ENCODE measurements at places on chromosomes 13 and 19. TPM values are rescaled to one million over a fixed set of nuclear protein-coding genes. Genes with fewer than 3 reads are reported as not detected.

Gene SLC17A7
- total RNA-seq: 15.4 TPM

Gene FAM32A
- 74.4 TPM for total RNA-seq

- no peaks in the 10 kb centered on the region for H3K27me3 ChIP-seq
- H3K4me3 ChIP-seq: no peak overlapping the region
- no peak for DNase-seq
Measured at GRCh38 chr19:45354241-45354842, 13.8 kb downstream of the KLC3 start.

Gene CILP2
- total RNA-seq: not detected

DNA sequence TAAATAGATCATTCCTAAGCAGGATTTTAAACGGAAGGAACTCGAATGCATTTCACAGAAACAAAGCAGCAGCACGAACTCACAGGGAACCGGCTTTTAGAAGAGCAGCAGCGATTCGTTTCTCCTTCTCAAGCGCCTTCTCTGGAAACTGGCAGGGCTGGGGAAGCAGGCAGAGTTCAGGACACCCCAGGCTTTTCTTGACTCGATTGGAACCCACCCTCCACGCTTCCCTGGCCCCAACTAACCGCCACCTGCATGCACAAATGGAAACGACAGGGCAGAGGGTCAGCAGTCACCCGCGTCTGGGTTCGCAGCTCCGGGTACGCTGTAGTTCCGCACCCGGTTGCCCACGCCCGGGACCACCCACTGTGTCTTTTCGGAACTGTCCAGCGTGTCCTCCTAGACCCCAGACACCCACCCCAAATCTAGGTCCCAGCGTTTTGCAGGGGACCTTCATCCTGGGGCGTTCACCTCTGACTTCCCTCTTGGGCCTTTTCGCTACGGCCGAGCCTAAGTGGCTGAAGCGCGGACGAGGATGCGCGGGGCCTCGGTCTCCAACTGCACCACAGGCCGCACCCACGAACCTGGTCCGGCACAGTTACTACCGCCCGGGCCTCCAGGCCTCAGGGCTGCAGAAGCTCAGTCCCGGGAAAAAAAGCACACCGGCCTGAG is 500 bp downstream of the ZFP30 start:
- peaks cover 8% of the 10 kb centered on the region for H3K36me3 ChIP-seq
- H3K4me1 ChIP-seq: peaks cover 14% of the 10 kb centered on the region
- H3K4me3 ChIP-seq: peak overlapping the region; percentile 85
- H3K27ac ChIP-seq: peak overlapping the region; percentile 77
- H3K27me3 ChIP-seq: no peaks in the 10 kb centered on the region

Gene PHF11
- 57.4 TPM for total RNA-seq

Gene TMEM59L
- not detected for total RNA-seq

- no peak overlapping the region for H3K27ac ChIP-seq
- H3K27me3 ChIP-seq: no peaks in the 10 kb centered on the region
- no peak overlapping the region for H3K4me3 ChIP-seq
- no peak for DNase-seq
- no peaks in the 10 kb centered on the region for H3K4me1 ChIP-seq
- H3K36me3 ChIP-seq: peaks cover 49% of the 10 kb centered on the region
Measured at GRCh38 chr13:77062097-77062496, 35.1 kb upstream of the FBXL3 start.

Gene TMEM255B
- total RNA-seq: 4.7 TPM

- H3K4me1 ChIP-seq: peaks cover 9% of the 10 kb centered on the region
- no peak for DNase-seq
- H3K4me3 ChIP-seq: no peak overlapping the region
- peak overlapping the region; percentile 40 for H3K27ac ChIP-seq
Measured at GRCh38 chr13:40537146-40537895, 129.1 kb downstream of the FOXO1 start.

DNA sequence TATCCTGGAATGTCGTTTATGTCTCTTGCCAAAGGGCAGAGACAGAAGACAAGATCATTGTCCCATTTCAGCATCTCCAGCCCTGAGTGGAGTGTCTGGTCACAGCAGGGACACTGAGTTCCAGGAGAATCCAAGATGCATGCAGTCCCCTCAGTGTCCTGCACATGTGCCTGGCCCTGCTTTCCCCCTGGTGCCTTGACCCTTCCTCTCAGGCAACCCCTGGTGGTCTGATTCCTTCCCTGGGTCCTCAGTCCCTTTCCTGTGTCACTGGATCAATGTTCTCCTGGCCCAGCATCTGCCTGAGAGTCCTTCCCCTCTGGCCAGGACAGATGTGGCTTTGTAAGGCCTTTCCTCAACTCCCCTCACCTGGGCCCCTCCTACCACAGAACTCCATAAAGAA is 9.0 kb downstream of the CEACAM21 start:
- no peaks in the 10 kb centered on the region for H3K36me3 ChIP-seq
- no peak overlapping the region for H3K4me3 ChIP-seq
- no peaks in the 10 kb centered on the region for H3K4me1 ChIP-seq
- no peaks in the 10 kb centered on the region for H3K27me3 ChIP-seq
- no peak overlapping the region for H3K27ac ChIP-seq

DNA sequence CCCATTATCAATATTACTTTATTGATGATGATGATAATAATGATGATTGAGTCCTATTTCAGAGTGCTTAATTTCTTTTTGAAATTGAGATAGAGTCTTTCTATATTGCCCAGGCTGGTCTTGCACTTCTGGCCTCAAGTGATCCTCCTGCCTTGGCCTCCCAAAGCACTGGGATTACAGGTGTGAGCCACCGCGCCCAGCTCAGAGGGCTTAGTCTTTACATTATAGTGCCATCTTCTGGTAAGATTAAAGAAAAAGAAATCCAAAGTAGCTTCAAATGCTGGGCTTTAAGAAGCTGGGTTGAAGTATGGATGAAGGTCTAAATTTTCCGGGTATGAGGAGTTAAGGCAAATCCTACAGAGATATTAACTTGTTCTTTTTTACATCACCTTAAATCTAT is 3.4 kb upstream of the ZNF333 start:
- no peak overlapping the region for H3K27ac ChIP-seq
- no peaks in the 10 kb centered on the region for H3K27me3 ChIP-seq
- no peaks in the 10 kb centered on the region for H3K4me1 ChIP-seq
- no peaks in the 10 kb centered on the region for H3K36me3 ChIP-seq
- DNase-seq: no peak

DNA sequence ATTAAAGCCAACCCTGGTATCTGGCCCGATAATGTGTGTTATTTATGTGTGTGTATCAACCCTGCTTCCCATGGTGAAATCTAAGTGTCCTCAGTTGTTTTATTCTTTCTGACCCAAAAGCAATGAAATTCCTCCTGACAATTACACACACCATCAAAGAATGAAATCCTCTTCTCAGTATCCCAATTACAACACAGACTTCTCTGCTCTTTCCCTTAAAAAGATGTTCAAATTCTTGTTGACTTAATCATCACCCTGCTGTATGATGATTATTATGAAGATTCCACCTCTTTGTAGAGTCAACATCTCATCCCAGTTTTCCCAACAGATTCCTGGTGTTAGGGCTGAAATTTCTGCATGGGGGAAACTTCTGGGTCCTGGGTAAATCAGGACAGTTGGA is 8.9 kb upstream of the TRPC4 start:
- H3K27ac ChIP-seq: no peak overlapping the region
- H3K4me3 ChIP-seq: no peak overlapping the region
- H3K27me3 ChIP-seq: no peaks in the 10 kb centered on the region
- H3K36me3 ChIP-seq: no peaks in the 10 kb centered on the region

GRCh38 chr13:43153436-43154090 is 130.2 kb downstream of the DNAJC15 start:
- no peak overlapping the region for H3K4me3 ChIP-seq
- no peaks in the 10 kb centered on the region for H3K27me3 ChIP-seq
- no peaks in the 10 kb centered on the region for H3K4me1 ChIP-seq
- DNase-seq: no peak

Gene C19orf81
- not detected for total RNA-seq

Gene PSG11
- not detected for total RNA-seq

GRCh38 chr13:109669956-109670355 is 116.4 kb downstream of the IRS2 start:
- no peak overlapping the region for H3K4me3 ChIP-seq
- no peaks in the 10 kb centered on the region for H3K4me1 ChIP-seq
- H3K36me3 ChIP-seq: no peaks in the 10 kb centered on the region
- no peak overlapping the region for H3K27ac ChIP-seq
- H3K27me3 ChIP-seq: no peaks in the 10 kb centered on the region

Gene HIPK4
- total RNA-seq: not detected

DNA sequence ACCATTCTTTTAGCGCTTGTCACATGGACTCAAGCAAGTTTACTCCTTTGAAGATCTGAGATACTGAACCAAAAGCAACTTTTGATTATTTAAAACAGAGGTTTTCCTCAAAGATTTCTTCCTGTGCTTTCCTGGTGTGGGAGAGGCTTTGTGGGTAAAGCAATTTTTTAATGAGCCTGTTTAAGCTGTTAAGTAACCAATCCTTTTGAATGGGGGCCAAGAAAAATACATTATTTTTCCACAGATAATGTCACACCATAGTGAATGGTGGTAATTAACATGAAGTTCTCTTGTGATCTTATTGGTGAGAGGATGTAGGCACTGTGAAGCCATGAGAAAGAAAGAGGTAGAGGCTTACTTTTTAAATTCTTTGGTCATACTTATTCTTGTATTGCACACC is 55.8 kb upstream of the OBI1 start:
- no peaks in the 10 kb centered on the region for H3K36me3 ChIP-seq
- no peaks in the 10 kb centered on the region for H3K4me1 ChIP-seq
- H3K4me3 ChIP-seq: no peak overlapping the region
- no peaks in the 10 kb centered on the region for H3K27me3 ChIP-seq
- no peak for DNase-seq
- H3K27ac ChIP-seq: no peak overlapping the region

- no peak for DNase-seq
- H3K36me3 ChIP-seq: peaks cover 44% of the 10 kb centered on the region
- no peaks in the 10 kb centered on the region for H3K27me3 ChIP-seq
- H3K27ac ChIP-seq: no peak overlapping the region
- H3K4me3 ChIP-seq: no peak overlapping the region
- peaks cover under 1% of the 10 kb centered on the region for H3K4me1 ChIP-seq
Measured at GRCh38 chr19:18167975-18168645, 5.5 kb upstream of the IFI30 start.

- peaks cover 10% of the 10 kb centered on the region for H3K27me3 ChIP-seq
- H3K27ac ChIP-seq: no peak overlapping the region
- H3K36me3 ChIP-seq: no peaks in the 10 kb centered on the region
- no peak for DNase-seq
- H3K4me1 ChIP-seq: no peaks in the 10 kb centered on the region
- H3K4me3 ChIP-seq: no peak overlapping the region
Measured at GRCh38 chr19:4594201-4594600, 34.7 kb upstream of the SEMA6B start.

Data from ascending aorta (tissue), 2 donors.